ENCODE measurements at places on chromosomes 1 and 21.

DNA sequence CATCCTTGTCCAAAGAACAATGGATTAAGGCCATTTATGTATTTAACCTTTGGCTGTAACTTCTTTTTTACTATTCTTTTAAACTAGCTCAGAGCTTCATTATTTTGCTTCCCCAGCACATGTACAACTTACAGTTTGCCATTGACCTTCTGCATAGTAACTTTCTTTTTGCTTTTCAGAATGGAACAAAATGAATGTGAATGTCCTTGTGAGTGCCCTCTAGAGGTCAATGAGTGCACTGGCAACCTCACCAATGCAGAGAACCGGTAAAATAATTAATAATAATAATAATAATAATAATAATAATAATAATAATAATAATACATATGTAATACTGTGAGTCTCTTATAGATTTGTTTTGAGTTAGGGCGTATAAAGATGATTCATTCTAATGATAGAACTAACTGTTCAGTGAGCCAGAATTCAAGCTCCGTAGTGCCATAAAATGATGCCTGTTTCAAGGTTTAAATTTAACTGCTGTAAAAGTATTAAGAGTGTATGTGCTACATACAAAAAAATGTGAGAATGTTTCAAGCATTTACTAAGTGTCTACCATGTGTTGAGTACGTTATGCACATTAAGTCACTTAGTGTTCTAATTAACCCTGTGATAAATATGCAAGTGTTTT lies 69.0 kb upstream of the RAVER2 start:
- DNase-seq, result peak; percentile 12

DNA sequence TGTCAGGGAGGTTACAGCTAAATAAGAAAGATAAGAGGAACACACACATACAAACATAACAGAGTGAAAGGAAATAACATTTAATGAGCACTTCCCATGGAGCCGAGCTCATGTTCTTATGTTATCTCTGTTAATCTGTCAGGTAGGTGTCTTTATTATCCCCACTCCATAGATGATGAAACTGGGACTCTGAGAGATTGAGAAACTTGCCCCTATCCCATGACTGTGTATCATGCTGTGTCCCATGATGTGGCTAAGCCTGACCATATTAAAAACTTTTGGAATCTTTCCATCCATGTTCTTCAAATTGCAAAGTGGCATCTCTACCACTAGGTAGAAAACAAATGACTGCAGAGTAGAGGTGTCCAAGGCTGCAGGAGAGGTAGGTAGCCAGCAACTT lies 285.2 kb upstream of the SGIP1 start:
- no peak for DNase-seq

DNA sequence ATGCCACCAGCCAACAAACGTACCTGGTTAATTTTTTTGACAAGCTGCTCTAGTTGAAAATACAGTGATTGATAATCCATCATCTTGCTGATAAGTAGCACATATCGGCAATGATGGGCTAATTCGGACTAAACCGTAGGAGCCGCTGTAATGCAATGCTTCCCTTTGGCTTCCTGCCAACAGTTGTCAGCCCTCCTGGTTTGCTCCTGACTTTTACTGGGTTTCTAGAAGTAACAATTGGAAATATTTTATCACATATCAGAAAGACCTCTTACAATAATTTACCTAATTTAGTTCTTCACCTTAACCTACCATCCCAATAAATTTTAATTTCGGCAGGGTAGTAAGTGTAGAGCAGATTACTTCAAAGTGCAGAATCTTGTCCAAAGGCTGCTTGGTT lies 148.5 kb downstream of the DHRS3 start:
- no peak for DNase-seq

- DNase-seq, result no peak
These were observed 53.0 kb downstream of the SLC45A1 start for GRCh38 chr1:8370905-8371315.

- no peak for DNase-seq
These were observed 231.3 kb upstream of the VAMP3 start for GRCh38 chr1:7539769-7540175.

DNA sequence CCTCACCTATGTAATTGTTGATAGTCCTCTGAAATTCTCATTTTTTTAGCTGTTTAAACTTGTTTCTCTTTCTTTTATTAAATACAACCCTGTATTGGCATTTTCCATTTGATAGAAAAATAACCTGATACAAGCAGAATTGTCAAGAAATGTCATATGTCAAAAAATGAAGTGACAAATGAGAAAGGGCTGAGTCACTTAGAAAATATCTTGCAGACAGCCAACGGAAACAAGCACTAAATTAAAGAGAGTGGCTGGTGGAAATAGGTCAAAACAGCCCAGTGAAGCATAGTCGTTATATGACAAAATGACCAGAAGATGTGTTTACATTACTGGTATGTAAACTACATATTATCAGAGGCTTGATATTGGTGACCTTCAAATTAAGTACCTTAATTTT lies 484.4 kb downstream of the PLA2G4A start:
- no peak for DNase-seq

DNA sequence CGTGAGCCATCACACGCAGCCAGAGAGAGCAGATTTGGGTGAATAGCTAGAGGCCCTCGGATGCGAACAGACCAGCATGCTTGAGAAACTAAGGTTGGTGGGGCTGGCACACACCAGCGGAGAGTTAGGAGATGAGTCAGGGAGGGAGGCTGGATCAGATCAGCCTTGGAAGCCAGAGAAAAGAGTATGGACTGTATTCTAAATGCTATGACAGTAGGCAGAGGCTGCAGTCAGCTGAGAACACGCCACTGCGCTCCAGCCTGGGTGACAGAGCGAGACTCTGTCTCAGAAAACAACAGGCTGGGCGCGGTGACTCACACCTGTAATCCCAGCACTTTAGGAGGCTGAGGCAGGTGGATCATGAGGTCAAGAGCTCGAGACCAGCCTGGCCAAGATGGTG lies 4.0 kb upstream of the PLEKHM2 start:
- peak; percentile 50 for DNase-seq

- no peak for DNase-seq
These were observed 18.5 kb downstream of the WLS start for GRCh38 chr1:68213843-68214242.

GRCh38 chr1:91506071-91506470 lies 5.4 kb downstream of the CDC7 start:
- no peak for DNase-seq

GRCh38 chr1:37056325-37056724 lies 22.0 kb upstream of the GRIK3 start:
- DNase-seq, result no peak

GRCh38 chr1:117541003-117541402 lies 64.8 kb upstream of the TENT5C start:
- no peak for DNase-seq
